ENCODE measurements at places on chromosomes 16 and 17.

DNA sequence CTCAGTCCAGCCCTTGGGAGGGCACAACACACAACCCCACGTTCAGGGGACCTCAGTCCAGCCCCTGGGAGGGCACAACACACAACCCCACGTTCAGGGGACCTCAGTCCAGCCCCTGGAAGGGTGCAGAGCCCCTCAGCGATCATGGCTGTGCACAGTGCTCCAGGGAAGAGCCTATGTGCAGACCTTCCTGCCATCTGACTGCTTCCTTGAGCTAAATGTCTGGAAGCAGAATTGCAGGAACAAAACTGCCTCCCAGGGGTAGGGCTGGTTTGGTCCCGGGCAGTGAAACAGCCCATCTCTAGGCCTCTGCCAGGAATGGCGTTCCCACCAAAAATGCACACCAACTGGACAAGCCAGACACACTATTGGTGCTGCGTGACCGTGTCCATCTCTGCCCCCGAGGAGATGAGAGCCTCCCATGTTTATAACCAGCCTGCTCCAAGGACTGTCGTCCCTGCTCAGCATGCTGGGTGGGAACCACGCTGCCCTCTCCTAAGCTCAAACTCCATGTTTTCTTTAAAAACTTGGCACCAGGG, 44.0 kb downstream of the ZNF276 start:
- no peak for DNase-seq

DNA sequence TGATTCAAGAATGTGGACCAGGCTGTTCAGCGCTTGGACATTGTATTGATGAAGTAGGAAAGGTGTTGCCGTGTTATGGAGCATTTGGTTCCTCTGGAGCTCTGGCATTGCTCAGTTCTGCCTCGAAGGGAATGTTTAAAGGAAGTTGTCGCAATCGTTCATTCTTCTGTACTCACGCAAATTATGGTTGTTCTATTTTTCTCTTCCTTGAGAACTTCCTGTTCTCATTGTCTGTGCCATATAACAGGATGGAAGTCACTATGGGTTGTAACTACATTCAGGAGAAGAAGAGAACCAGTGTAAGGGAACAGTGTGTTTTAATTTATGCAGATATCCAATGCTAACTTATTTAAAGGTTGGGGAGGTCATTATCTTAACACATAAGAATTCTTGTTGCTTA, 13.0 kb downstream of the PCTP start:
- DNase-seq = no peak

- no peak for DNase-seq
These were observed 999 bp downstream of the XYLT1 start for GRCh38 chr16:17469741-17470181.

GRCh38 chr16:20918486-20919239, 18.1 kb downstream of the LYRM1 start:
- DNase-seq = no peak

- no peak for DNase-seq
These were observed 1.2 kb downstream of the HAS3 start for GRCh38 chr16:69106491-69107315.

- DNase-seq = no peak
These were observed 817 bp downstream of the NME1 start for GRCh38 chr17:51154176-51154575.

- no peak for DNase-seq
These were observed 367.6 kb upstream of the ERCC4 start for GRCh38 chr16:13552062-13552959.

- no peak for DNase-seq
These were observed 90.0 kb downstream of the SDR42E1 start for GRCh38 chr16:81921085-81921814.

GRCh38 chr16:57401943-57402640, 2.5 kb upstream of the CCL17 start:
- no peak for DNase-seq

GRCh38 chr17:73265646-73266640, 4.3 kb upstream of the CPSF4L start:
- DNase-seq = no peak

GRCh38 chr17:14481664-14482063, 180.8 kb downstream of the HS3ST3B1 start:
- DNase-seq = no peak

DNA sequence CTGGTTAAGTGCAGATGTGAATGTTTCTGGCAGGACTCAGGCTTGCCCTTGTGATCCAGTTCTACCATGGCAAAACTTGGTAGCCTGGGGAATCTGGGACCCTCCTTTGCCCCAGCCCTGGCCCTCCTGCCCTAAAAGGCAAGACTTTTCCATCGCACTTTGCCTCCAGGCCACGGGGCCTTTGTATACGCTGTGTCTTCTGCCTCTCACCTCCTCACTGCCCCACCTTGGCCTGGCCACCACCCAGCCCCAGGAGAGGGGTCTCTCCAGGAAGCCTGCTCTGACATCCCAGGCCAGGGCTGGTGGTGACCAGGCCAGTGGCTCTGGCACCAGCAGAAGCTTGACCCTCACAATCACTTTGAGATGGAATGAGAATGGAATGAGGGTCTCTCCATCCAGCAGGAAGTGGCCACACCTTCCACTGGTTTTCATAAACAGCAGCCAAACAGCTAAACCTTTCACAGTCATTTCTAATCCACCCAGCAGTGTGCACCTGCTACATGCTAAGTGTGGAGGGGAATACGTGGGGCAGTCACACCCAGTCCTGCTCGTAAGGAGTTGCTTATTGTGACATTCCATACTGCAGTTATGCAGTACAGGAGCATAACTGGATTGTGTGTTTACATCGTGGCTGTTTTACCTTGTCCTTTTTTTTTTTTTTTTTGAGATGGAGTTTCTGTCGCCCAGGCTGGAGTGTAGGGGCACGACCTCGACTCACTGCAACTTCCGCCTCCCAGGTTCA, 1.6 kb upstream of the MRPL38 start:
- DNase-seq = no peak

DNA sequence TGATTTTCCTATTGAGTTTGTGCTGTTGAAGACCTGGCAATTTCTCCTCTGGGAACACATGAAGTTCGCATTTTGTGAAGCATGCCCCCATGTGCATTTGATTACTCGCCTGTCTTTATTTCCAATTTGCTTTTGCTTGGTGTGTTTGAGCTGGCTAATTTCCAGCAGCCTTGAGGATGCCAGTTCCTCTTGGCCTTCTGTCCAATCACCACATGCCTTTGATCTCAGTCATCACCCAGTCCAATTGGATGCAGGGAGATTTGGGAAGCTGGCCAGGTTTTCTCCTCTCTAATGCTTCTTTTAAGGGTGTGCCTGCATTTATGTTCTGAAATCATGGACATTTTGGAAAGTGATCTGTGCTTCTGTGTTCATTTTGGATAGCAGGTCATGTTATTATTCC, 3.8 kb upstream of the TMEM100 start:
- DNase-seq = no peak

- no peak for DNase-seq
These were observed at the start of gene TBX2 for GRCh38 chr17:61399131-61400065. Gene TBX2 (plus strand): TSS chr17:61399843. CDS start chr17:61400177, 334 bp downstream.

- no peak for DNase-seq
These were observed 16.7 kb downstream of the GLYR1 start for GRCh38 chr16:4830408-4830807.

DNA sequence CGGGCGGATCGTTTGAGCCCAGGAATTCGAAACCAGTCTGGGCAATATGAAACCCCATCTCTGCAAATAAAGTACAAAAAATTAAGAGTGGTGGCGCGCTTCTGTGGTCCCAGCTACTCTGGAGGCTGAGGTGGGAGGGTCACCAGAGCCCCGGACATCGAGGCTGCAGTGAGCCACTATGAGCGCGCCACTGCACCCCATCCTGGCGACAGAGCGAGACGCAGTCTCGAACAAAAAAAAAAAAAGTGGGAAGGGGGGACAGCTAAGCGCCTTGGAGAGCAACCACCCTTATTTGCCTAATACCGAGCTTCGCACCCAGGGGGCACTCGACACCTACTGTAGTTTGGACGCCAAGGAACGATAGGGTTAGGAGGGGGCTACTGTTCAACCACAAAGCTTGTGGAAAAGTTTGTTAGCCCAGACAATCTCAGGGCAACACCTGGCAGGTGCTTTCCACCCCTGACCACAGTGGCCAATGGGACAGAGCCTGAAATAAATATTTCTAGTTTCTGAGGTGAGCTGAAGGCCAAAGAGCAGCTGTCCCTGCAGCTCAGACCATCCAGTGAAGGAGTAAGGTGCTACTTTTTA, 847 bp upstream of the PSMC3IP start:
- no peak for DNase-seq

DNA sequence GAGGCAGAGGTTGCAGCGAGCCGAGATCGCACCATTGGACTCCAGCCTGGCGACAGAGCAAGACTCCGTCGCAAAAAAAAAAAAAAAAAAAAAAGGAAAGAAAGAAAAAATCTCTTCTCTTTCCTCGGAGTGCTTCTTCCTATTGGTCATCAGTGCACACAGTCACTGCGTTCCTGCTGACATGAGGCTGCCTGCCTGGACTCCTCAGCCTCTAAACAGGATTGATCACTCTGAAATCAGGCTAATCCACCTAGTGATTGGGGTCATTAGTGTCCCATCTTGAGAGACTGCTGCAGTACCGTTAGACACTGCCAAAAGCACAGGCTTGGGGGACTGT, 30.8 kb downstream of the PLCD3 start:
- no peak for DNase-seq

- no peak for DNase-seq
These were observed 15.3 kb downstream of the XPO6 start for GRCh38 chr16:28196387-28196987.

GRCh38 chr16:85947230-85948137, 48.5 kb downstream of the IRF8 start:
- no peak for DNase-seq

DNA sequence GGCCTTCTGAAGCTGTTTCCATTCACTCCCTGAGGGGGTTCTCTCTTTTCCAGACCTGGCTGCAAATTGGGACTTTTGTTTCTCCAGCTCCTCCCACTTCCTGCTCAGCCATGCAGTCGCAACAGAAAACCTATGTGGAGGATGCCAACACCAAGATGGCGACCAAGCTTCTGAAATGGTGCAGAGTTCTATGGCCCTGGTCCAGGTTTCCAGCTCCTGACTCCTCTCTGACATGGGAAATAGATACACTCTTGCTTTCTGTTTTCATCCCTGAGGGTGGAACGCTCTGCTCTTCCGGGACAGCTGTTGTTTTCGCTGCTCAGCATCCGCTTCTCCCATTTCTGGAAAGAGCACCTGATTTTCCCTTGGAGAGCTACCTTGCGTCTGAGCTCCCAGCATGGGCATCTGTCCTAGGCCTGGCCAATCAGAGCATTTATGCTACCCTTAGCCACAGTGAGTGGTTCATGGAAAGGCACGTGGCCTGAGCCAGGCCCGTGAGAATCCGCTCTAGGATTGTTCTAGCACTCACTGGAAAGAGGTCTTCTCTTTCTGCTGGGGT, 8.1 kb downstream of the GPRC5B start:
- DNase-seq = no peak

GRCh38 chr16:26598061-26598460, 468.7 kb upstream of the C16orf82 start:
- no peak for DNase-seq

DNA sequence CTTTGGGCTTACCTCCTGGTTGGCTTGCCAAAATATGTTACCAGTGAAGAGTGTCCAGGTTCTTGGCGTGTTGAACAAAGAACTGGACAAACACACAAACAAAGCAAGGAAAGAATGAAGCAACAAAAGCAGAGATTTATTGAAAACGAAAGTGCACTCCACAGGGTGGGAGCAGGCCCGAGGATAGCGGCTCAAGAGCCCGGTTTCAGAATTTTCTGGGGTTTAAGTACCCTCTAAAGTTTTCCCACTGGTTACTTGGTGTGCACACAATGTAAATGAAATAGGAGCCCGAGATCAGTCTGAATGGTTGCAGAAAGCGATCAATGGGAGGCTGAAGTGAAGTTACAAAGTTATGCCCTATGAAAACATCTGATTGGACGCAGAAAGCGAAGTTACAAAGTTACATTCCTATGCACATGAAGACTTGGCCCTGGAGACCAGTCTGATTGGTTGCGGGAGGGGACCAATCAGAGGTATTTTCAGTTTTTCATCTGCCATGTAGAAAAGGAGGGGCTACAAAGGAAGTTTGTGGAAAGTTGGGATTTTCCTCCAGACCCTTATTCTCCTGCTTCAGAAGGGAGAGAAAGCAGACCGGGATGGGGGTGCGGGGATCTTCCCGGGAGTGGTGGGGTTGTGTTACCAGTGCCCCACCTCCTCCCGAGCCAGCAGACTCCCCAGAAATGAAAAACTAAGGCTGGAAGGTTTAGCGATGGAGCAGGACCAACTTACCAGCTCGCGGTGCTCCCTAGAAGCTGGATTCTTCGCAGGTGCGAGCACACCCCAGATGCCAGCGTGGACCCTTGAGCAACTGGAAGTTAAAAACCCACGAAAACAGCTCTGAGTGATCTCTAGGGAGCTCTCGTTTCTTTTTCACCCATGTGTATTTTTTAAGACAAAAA, at the start of gene SLFN12:
Gene SLFN12 (minus strand): TSS at position 325 of the 899 bp plus-strand sequence. CDS start 9,472 bp downstream, outside the sequence.
- no peak for DNase-seq

- no peak for DNase-seq
These were observed 484.5 kb upstream of the ERCC4 start for GRCh38 chr16:13435415-13435814.

GRCh38 chr17:49708515-49709183, 885 bp upstream of the SLC35B1 start:
- DNase-seq = no peak

DNA sequence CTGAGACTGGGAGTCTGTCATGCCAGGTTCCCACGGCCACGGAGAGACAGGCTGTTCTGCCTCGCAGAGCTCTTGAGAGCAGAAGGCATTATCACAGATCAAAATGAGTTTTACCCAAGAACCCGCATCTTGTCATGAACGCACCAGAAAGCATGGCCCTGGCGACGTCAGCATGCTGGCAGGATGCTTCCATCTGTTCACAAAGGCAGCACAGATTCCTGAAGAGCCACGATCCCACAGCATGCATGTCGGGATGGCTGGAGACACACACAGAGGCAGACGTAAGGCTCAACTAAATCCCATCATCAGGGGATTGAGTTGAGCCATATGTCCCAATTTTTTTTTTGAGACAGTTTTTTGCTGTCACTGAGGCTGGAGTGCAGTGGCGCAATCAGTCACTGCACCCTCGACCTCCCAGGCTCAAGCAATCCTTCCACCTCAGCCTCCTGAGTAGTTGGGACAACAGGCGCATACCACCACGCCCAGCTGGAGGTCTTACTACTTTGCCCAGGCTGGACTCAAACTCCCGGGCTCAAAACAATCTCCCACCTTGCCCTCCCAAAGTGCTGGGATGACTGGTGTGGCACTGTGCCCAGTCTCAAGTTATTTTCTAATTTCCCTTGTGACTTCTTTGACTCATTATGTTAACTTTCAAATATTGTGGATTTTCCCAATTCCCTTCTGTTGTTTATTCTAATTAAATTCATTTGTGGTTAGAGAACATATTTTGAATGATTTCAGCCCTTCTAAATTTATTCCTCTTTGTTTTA, 11.1 kb downstream of the FANCA start:
- no peak for DNase-seq

- DNase-seq = no peak
These were observed 31.5 kb downstream of the GTF3C1 start for GRCh38 chr16:27518226-27518625.

- no peak for DNase-seq
These were observed 1317.7 kb downstream of the CDH11 start for GRCh38 chr16:63804126-63804525.

- DNase-seq = no peak
These were observed 14.7 kb upstream of the C16orf82 start for GRCh38 chr16:27052007-27052406.

- no peak for DNase-seq
These were observed 112.7 kb downstream of the BRIP1 start for GRCh38 chr17:61750656-61751055.

GRCh38 chr16:57045694-57046381, 46.5 kb upstream of the CPNE2 start:
- DNase-seq = no peak

- no peak for DNase-seq
These were observed 24.0 kb downstream of the REXO5 start for GRCh38 chr16:20830372-20830771.
